Stimulated activated effector memory CD8-positive, alpha-beta T cell treated with anti-CD3 and anti-CD28 coated beads, Interleukin-12 subunit alpha, Interleukin-12 subunit beta, amount 100 ng/mL, for 72 hours (primary cell): ENCODE measurements at places on chromosomes 6 and 20.

DNA sequence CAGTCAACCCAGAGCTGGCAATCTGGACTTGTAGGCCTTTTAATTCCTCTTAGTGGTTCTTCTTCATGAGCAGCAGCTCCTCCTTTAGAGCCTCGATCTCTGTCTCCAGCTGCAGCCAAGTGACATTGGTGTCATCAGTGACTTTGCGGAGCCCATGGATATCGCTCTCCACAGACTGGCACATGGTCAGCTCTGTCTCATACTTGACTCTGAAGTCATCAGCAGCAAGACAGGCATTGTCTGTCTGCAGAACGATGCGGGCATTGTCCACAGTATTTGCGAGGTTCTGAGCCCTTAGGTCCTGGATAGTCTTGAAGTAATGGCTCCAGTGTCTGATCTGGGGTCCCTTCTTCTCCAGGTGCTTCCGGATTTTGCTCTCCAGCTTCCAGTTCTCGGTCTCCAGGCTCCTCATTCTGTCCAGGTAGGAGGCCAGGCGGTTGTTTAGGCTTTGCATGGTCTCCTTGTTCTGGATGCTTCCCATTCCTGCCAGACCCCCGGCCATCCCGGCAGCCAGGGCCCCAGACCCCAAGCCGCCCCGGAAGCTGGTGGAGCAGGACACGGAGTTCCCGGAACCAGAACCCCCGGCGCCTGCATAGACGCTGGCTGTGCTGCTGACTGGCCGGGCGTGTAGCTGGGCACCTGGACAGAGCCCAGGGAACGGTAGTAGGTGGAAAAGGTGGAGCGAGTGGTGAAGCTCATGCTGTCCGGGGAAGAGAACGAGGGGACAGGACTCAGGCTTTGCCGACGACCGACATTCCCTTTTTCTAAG is 15.1 kb downstream of the RFPL4B start:
- no peak for DNase-seq

GRCh38 chr20:24684421-24684871 is 215.0 kb downstream of the SYNDIG1 start:
- DNase-seq = no peak

- no peak for DNase-seq
Measured at GRCh38 chr6:11806561-11807317, 28.1 kb upstream of the ADTRP start.

DNA sequence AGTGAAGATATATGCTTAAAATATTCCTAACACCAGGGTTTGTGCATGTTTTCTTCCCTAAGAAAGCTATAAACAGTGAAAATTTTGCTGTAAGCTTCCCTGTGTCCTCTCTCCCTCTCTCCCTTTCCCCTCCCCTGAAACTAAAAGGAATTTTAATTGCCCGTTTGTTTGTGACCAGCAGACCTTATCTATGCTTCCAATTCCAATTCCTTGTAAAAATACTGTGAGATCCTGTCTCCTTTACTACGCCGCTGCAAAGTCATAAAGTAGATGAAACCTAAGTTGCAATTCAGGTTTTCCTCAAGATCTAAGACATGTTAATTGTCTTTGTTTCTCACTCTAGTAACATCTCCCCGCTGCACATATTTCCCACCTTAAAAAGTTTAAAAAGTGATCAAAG is 82.3 kb downstream of the DNAH8 start:
- DNase-seq = no peak
